ENCODE measurements at places on chromosomes 7 and 10. TPM values are rescaled to one million over a fixed set of nuclear protein-coding genes. Genes with fewer than 3 reads are reported as not detected.

The TLX1 gene
- not detected for total RNA-seq

The IDI1 gene
- total RNA-seq = 31.3 TPM

The SLC18A3 gene
- total RNA-seq = not detected

The RARRES2 gene
- not detected for total RNA-seq

The NKX2-3 gene
- total RNA-seq = not detected
